ENCODE measurements at places on chromosomes 5 and 9. TPM values are rescaled to one million over a fixed set of nuclear protein-coding genes. Genes with fewer than 3 reads are reported as not detected.

The ZNF367 gene
- total RNA-seq: 9.0 TPM

The ADGRV1 gene
- total RNA-seq: 0.66 TPM

The OR2V2 gene
- not detected for total RNA-seq

The C5orf34 gene
- 12.0 TPM for total RNA-seq

The LMX1B gene
- total RNA-seq: not detected

The RIGI gene
- 7.4 TPM for total RNA-seq

The SPEF2 gene
- 2.6 TPM for total RNA-seq

The LCP2 gene
- total RNA-seq: not detected

The PCDHA7 gene
- 0.29 TPM for total RNA-seq

The DNLZ gene
- total RNA-seq: 27.6 TPM

The POLR3G gene
- total RNA-seq: 1.1 TPM

The GLRX gene
- 146 TPM for total RNA-seq

The CDH10 gene
- not detected for total RNA-seq

The MELK gene
- 57.0 TPM for total RNA-seq

The DOCK2 gene
- 3.5 TPM for total RNA-seq
